Posterior cingulate gyrus (tissue), 11 donors: ENCODE measurements at places on chromosomes 5 and 9.

GRCh38 chr5:78755822-78756429 lies 107.4 kb upstream of the LHFPL2 start:
- DNase-seq, result no peak

- no peak for DNase-seq
Measured at GRCh38 chr5:39148983-39149534, 70.3 kb downstream of the FYB1 start.

DNA sequence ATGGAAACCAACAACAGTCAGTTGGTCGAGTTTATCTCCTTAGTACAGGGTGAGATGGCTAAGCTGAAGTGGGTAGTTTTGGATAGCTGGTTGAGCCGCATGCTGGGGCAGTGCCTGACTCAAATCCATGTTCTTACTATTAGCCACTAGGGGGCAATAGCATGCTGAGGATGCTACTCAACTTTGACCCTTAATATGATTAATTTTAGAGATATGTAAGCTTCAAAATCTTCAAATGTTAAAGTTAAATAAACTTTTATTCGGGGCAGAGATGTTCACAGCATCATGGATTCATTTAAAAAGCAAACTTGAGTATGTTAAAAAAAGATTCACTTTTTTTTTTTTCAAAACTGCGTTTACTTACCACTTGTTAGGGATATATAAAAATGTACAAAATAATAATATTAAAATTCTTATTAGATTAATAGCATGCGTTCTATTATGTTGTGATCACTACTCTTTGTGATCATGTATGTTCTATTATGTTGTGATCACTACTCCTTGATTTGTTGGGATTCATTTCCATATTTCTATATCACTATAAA lies 57.0 kb downstream of the C9orf153 start:
- no peak for DNase-seq

DNA sequence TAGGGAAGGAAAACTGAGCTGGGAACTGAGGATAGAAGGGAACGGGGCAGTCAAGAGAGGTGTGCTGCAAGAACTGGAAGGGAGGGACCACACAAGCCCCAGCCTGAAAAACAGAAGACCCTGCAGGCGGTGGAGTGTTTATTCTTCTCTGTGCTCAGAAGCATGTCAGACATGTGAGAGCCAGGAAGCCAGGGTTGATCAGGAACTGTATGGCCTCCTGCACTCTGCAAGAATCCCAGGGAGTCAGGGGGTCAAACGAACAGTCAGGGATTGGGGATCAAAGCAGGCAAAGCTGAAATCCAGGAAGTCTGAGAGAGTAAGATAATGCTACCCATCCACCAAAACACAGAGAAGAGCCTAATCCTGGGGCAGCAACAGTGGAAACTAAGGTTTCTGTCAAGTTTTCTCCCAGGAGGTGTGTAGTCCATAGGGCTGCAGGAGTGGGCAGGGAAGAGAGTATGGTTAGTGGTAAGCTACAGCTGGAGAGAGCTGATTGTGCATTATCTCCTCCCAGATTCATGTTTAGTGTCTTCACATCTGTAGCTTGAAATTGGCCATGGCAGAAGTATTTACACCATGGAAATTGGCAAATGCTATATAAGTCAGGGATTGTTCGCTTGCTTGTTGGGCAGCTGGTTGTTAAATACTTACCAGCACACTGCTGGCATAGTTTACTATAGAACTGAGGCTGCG lies 115.4 kb upstream of the SLC44A1 start:
- DNase-seq, result no peak

- peak; percentile 76 for DNase-seq
Measured at GRCh38 chr5:109410389-109411148, 795 bp upstream of the PJA2 start.

GRCh38 chr5:180067986-180068385 lies 3.6 kb downstream of the RNF130 start:
- DNase-seq, result peak; percentile 88

- DNase-seq, result no peak
Measured at GRCh38 chr5:137564398-137564961, 65.4 kb upstream of the SPOCK1 start.

- DNase-seq, result no peak
Measured at GRCh38 chr9:96033896-96034295, 158.4 kb downstream of the ERCC6L2 start.

DNA sequence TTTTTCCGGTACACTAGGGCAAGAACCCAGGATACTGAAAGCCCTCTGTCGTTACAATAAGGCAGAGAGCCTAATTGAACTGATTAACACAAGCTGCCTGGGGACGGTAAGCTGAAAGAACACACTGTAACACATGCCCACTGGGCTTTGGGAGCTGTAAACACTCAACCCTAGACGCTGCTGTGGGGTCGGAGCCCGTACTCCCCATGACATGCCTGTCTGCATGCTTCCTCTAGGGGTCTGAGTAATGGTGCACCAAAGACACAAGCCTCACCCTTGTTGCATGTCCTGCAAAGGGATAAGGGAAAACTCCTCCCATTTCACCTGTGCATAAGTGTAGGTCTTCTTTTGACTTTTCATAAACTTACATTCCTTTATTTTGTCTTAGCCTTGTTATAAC lies 194.0 kb downstream of the FBXL7 start:
- DNase-seq, result no peak

- DNase-seq, result peak; percentile 42
Measured at GRCh38 chr5:132012371-132013005, 1.0 kb upstream of the ACSL6 start.

DNA sequence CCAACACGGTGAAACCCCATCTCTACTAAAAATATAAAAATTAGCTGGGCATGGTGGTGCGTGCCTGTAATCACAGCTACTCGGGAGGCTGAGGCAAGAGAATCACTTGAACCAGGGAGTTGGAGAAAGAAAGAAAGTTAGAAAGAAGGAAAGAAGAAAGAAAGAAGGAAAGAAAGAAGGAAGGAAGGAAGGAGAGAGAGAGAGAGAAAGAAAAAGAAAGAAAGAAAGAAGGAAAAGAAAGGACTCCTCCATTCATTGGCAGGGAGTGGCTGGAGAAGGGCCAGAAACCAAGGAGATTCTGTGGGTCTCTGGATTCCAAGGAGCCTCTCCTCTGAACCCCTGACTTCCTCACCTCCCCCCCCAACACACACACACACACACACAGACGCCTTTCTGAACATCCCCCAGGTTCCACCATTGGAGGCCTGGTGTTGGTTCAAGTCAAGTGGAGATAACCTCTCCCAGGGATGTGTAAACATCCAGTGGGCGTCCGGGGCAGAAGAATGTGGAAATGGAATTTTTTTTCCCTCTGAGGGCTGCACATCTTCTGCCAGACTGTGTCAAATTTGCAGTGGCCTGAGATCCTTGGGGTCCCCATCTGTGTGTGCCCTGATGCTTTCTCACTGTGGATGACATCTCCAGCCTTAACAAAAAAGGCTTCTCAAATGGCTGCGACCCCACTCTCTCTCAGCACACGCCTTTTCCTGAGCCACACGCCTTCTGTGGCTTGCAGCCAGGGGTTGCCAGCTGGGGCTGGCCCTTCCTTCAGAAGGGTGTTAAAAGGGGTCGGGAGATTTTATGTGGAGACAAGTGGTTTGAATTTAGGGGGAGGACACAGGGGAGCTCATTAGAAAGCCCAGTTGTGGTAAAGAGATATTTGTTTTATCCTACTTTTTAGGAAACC lies 109.3 kb upstream of the HAND1 start:
- peak; percentile 31 for DNase-seq

DNA sequence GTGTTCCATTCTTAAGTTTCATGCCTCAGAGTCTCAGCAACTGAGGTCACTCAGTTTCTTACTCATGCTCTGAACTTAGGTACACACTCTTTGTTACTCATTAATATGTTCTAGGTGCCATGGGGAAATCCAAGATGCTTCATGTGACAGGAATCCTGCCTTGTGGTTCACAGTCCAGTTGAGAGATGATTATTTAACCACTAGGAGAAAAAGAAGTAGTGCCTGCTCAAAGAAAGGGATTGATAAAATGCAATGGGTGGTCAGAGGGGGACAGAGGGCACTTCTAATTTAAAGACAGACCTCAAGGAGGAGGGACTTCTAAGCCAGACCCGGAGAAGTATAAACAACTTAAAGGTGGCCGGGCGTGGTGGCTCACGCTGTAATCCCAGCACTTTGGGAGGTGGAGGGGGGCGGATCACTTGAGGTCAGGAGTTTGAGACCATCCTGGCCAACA lies 69.0 kb downstream of the UGCG start:
- no peak for DNase-seq

DNA sequence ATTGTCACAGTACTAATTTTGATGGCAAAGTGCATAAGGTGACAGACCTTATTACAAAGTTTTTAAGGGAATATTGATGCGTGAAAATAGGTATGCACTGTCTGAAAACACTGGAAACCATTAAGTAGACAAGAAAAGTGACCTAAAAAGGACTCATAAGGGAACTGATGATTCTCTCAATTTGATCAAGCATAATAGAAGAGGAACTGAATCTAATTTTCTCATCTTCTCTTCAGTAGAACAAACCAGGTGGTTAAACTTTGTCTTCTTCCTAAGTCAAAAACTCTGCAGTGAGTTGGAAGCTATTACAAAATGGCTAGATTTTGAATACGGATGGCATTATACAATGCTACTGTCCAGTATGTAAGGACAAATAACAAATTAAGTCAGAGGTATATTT lies 53.4 kb downstream of the RNF145 start:
- no peak for DNase-seq

GRCh38 chr9:38435521-38435920 lies 11.3 kb upstream of the IGFBPL1 start:
- no peak for DNase-seq

GRCh38 chr5:37847978-37848425 lies 8.2 kb upstream of the GDNF start:
- DNase-seq, result no peak

DNA sequence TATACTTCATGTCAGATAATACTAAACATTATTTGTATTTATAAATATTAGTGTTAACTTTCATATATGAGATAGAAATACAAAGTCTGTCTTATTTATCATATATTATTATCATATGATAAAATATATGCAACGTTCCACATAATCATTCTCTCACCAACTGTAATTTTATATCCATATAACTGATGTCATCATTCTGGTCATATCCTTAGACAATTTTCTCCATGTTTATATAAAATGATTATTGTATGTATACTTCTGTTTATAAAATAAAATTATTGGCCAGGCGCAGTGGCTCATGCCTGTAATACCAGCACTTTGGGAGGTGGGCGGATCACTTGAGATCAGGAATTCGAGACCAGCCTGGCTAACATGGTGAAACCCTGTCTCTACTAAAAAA lies 2007.1 kb downstream of the EFNA5 start:
- DNase-seq, result no peak

GRCh38 chr9:28212979-28213378 lies 639.7 kb upstream of the C9orf72 start:
- no peak for DNase-seq

DNA sequence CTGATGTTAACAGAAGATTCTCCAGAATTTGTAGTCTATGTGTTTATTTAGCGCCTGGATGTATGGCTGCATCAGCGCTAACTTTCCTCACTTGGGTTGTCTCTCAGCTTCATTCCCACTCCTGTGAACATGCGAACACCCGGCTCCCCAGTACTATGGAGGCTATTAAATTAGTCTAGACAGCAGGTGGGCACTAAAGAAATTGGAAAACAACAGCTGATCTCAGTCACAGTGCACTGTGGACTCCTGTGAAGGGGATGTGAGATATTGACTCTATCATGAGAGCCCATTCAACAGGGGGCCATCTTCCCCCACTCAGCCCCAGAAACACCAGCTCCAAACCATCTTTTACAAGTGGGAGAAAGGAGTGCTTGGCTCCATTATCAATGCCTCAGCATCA lies 471.0 kb downstream of the KDM4C start:
- DNase-seq, result no peak

GRCh38 chr5:132770476-132771159 lies 6.4 kb downstream of the SEPTIN8 start:
- no peak for DNase-seq

DNA sequence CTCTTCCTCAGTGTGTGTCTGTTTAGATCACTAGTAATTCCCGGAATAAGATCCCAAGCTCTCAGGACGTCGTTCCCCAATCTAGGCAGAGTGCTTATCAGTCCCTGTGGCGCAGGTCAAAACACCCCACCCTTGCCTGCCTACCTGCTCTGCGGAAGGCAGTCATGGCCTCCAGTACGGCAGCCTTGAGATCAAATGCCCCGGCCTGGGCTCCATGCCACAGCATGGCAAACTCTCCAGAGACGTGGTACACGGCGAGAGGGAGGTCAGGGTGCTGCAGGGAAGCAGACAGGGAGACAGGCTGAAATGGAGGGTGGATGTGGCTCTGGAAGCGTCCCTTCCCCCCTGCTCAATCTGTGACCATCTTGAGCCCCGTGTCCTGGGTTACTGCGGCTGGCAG lies 12.0 kb upstream of the HDHD3 start:
- DNase-seq, result peak; percentile 73

DNA sequence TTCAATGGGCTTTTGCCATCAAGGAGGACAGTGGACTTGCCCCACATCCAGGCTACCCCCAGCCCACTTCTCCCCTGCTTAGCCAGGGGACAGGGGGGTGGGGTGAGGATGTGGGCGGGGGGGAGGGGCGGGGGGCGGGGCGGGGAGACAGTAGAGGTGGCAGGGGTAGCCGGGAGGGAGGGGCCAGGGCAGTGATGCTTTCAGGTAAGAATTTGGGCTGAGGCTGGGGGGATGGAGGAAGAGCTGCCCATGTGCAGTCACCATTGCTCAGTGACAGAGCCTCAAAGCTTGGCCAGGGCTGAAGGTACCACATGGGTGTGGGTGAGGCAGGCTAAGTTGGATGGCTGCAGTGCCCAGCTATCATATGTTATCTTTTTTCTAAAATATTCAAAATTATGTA lies 40.7 kb upstream of the HNRNPA0 start:
- DNase-seq, result no peak

GRCh38 chr5:59152701-59153245 lies 569.9 kb downstream of the RAB3C start:
- DNase-seq, result no peak

GRCh38 chr9:137694962-137695875 lies 76.4 kb downstream of the EHMT1 start:
- peak; percentile 78 for DNase-seq

- DNase-seq, result no peak
Measured at GRCh38 chr5:26802944-26803343, 235.4 kb downstream of the CDH9 start.

DNA sequence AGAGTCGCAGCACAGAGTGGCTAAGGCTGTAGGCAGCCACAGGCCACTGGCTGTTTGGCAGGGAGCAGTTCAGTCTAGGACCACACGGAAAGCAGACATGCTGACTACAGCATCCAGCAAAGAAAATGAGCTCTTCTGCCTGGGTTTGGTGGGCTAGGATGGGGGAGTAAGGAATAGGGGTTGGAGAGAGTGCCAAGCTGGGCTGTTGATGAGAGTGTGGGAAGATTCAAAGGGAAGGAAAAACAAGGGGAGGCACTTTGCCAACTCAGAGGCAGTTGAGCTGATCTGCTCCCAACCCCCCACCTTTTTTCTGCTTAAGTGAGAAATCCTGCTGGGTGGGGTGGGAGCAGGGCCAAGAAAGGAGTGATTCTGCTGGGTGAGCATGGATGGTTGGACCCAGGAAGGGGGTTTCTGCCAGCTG lies 35.9 kb downstream of the SVEP1 start:
- DNase-seq, result no peak

- DNase-seq, result no peak
Measured at GRCh38 chr9:91417602-91418214, 5.9 kb downstream of the NFIL3 start.

GRCh38 chr5:123107343-123108244 lies 18.6 kb downstream of the PRDM6 start:
- no peak for DNase-seq

GRCh38 chr9:121120386-121120785 lies 45.6 kb downstream of the CNTRL start:
- no peak for DNase-seq
